ENCODE measurements at places on chromosomes 4 and X.

DNA sequence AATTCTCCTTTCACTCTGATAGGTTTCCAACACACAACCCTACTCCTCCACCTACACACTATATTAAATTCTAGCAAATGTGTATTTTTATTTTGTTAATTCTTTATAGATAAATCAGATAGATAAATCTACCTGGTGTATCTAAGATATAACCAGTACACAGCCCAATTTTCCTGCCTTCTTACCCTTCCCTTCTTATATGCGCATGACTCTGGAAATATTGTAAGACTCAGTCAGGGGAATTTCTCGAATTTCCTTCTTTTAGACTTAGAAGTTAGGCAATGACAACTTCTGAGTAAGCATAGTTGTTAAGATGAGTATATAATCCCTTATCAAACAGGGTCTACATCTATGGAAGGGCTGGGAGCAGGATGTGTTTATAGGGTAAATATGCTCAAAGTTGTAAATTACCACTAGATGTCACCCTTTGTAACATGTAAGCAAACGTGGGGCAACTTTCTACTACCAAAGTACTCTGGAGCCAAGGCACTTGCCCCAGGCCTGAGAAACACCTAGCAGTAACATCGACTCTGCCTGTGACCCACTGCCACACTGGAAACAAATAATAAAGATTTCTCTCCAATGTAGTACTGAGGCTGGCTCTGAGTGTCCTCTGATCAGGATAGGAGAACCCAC, 444.7 kb downstream of the IQCM start:
- DNase-seq, result no peak

DNA sequence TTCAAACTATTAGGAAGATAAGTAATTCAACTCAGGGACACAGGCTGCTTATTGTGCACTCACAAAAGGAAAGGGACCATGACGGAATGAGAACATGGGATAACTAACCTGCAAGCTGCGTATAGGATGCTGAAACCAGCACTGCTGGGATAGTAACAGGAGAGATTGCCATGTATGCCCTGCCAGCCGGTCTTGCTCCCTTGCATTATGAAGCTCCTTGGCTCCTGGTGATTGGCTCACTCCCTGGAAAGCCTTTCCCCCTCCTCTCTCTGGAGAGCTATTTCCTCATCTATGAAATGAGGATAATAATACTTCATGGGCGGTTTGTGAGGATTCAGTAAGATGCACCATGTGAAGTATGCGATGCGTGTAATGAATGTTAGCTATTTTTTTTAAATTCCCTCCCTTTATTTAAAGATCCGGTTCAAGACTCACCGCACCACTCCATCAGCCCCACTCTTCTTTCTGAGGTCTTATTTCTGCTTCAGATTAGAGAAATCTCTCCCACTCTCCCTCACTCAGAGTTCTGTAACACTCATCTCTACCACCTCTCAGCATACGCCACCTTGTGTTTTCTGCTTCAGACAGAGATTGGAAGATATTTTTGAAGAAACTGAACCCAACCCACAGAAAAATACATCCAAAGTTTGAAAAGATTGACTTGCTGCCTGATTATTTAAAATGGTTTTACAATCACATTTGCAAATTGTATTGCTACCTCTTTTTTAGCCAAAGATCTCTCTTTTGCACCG, 18.4 kb downstream of the MSMO1 start:
- no peak for DNase-seq

DNA sequence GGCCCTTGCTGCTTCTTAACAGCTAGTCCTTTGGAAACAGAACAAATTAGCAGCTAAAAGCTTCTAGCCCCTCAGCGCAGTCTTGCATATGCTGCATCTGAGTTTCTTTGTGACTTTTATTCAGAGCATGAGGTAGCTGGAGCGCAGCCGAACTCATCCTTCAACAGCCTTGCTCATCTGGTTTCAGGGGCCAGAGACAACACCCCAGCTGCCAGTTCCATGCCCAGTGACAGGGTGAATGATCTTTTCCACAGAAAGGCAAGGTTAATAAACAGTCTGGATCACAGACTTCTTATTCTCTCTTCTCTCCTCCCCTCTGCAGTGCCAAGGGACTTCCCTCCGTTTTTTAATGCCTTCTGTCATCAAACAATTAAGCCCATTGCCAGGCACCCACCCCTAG, 216.6 kb upstream of the INTU start:
- no peak for DNase-seq

- no peak for DNase-seq
These were observed 163.1 kb upstream of the SLITRK2 start for GRCh38 chrX:145654486-145654885.

DNA sequence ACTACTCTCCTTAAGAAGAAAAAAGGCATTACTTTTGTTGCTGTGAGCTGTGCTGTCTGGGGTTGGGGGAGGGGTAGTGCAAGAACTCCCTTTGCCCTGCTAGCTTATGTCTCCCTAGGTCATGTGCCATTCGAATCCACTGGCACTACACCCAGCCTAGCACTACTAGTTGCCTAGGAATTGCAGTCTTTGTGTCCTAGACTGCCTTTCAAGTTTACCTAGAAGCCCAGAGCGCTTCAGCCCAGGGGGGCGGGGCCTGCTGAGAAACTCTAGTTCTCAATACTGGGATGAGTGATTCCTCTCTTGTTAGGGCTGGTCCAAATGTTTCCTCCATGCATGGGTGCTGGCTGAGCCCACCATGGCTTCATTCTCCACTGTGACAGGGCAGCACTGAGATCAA, 1011.5 kb downstream of the PCDH19 start:
- DNase-seq, result no peak

DNA sequence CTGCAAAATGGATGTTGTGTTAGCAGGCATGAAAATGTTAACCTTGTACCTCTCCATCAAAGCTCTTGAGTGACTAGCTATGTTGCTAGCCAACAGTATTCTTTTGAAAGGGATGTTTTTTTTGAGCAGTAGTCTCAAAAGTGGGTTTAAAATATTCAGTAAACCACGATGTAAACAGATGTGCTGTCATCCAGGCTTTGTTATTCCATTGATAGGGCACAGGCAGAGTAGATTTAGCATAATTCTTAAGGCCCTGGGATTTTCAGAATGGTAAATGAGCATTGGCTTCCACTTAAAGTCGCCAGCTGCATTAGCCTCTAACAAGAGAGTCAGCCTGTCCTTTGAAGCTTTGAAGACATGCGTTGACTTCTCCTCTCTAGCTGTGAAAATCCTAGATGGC, 18.4 kb downstream of the FGF2 start:
- no peak for DNase-seq

DNA sequence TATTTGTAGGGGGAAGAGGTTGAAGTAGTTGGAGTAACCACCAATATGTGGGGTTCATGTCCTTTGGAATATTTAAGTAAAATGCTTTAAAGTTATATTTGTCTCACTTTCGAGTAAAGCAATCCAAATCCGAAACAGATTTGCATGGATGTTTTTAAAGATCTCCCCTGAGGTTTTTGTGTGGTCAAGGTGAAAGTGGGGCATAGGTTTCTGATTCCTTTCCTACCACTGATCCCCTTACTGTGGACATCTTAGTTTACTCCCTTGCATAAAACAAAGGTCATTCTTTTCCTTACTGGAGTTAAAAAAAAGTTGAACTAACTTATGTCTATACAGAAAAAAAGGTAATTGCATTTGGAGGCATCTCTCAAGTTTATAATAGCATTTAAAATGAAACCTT, 71.9 kb upstream of the PHOX2B start:
- no peak for DNase-seq

DNA sequence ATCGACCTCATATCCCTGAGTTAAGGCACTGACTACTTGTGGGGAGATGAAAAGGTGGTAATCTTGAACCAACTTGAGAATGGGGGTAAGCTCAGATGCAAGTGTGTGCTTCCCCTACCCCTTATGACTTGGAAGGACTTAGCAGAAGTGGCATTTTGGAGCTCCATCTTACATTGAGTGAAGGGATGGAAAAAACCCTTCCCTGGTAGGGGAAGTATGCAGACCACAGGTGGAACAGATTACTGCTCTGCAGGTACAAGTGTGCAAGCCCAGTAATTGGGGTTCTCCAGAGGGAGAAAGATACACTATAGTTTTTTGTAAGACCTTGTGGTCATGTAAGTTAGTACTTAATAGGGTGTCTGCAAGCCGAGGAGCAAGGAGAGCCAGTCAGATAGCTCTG, 12.2 kb upstream of the WDR1 start:
- no peak for DNase-seq

- no peak for DNase-seq
These were observed 24.8 kb downstream of the CPE start for GRCh38 chr4:165403637-165404036.

GRCh38 chr4:75653845-75654503, 19.2 kb downstream of the G3BP2 start:
- DNase-seq, result no peak

- DNase-seq, result no peak
These were observed 4.5 kb upstream of the CSN2 start for GRCh38 chr4:69970071-69970470.

- DNase-seq, result no peak
These were observed 737.1 kb downstream of the FAT4 start for GRCh38 chr4:126051689-126052424.

GRCh38 chrX:3651277-3651676, 62.2 kb downstream of the PRKX start:
- DNase-seq, result no peak

DNA sequence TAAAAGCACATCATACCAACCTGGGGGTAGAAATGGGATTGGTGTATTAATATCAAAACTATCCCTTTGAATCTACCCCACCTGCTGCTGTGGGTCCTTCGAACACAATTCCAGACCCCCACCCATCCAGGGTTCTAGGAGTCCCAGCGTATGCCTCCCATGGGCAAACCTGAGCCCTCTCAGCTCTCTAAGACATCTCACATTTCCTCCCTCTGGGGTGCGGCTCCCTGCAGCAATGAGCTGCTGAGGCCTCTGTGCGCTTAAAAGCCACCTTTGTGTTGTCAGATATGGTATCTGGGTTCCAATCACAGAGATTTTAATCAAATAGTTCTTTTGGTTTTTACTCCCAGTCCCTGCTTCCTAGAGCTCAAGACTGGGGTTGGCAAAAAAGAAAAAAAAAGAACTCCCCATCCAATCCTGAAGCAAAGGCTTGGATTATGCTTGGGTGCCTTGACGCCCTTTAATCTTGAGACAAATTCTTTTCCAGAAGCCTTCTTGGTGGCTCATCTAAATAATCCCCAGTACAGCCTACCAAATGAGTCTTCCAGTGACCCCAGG, 37.5 kb upstream of the NOCT start:
- no peak for DNase-seq

DNA sequence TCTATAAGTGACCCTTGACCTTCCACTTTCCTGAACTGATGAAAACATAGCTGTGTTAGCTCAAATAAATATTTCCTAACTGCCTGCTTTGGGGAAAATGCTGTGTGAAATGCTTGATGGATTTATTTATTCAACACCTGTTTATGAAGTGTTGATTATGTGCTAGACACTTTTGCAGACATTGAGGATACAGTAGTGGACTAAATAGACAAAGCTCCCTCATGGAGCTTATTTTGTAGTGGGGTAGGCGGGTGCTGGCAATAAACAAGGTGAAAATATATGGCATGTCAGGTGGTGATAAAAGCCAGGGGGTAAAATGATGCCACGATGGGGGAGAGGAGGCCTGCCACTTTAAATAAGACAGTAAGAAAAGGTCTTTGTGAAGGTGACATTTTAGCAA, 50.2 kb upstream of the TLR3 start:
- no peak for DNase-seq

GRCh38 chr4:165754664-165755063, 118.4 kb upstream of the TLL1 start:
- DNase-seq, result no peak

GRCh38 chrX:39550795-39551361, 546.9 kb downstream of the BCOR start:
- DNase-seq, result no peak

DNA sequence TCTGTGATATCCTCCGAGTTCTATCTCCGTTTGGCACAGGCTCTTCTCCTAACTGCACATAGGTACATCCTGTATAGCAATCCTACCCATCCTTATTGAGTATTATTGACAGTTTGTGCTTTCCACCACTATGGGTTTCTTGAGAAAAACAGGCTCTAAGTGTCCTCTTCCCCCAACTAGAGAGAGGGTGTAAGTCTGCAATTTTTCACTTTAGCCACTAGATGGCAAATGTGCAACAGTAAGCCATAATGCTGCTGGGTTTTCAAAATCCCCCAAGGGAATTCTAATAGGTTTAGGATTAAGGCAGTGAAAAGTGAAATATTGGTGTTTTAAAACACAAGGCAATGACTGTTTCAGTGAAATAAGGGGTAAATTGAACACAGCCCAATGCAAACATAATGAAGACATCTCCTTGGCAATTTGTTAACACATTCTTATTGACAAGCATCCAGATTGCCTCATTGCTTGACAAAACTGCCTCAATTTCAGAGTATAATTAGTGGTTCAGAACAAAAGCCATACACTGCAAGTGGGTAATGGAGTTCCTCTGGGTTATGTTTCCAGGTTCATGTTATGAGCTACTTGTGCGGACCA, 239.0 kb upstream of the HTR2C start:
- DNase-seq, result no peak

DNA sequence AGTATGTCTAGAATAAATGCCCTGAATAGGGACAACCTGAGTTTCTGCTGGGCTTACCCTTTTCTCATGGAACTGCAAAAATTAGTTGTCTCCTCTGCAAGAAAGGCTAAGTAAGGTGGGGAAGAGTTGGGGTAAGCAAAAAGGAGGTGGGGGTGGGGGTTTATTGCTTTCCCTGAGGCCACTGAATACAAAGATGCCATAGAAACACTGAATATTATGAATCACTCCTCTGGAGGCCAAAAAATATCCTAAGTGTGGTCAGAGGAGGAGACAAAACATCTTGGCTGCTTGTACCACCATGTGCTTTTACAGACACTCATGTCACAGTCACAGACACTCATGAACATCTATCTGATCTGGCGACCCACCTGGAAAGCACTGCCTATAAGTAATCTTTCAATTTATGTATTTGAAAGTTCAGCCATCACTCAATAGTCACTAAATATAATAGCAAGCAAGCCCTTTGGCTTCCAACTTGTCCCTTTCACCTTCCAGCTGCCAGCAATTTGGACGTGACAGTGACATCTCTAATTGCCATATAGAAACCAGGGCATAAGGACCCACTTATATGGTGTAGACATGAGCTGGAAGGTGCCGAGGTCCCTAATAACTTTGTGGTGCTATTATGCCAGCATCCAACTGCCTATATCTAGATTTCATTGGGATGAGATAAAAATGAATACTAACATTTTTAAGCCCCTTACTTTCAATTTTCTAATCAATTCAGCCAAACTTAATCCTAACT, 122.7 kb upstream of the CBR4 start:
- DNase-seq, result no peak

DNA sequence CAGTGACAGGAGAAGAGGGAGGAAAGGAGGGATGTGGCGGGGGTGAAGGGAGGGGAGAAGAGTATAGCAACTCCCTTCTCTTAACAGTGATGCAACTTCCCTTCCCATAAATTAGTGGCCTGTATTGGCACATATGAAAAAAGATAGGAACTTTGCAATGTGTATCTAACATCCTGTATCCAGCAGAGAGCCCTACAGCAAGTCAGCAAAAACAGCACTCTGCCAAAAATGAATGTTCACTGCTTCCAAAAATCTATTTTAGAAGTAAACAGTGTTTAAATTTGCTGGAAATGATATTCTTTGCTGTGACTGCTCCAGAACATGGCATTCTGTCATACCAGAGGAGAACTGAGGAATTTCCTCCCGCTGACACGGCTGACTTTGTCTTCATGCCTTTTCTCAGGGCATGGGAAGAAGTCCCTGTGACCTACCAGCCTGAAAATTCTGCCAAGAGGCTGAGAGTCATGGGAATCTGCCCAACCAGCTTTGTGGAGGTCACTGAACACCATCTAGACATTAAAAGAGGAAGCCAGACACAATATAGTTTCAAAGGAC, 343.4 kb upstream of the RASGEF1B start:
- DNase-seq, result no peak

- DNase-seq, result peak; percentile 39
These were observed 168.6 kb downstream of the PTTG2 start for GRCh38 chr4:38128478-38129459.

All from stimulated activated CD4-positive, alpha-beta T cell treated with anti-CD3 and anti-CD28 coated beads, TNF-alpha, amount 100 ng/mL, for 1 hour (primary cell).